ENCODE measurements at places on chromosomes 12 and 14.

- DNase-seq, result no peak
Measured at GRCh38 chr14:89588840-89589296, 171.8 kb upstream of the FOXN3 start.

DNA sequence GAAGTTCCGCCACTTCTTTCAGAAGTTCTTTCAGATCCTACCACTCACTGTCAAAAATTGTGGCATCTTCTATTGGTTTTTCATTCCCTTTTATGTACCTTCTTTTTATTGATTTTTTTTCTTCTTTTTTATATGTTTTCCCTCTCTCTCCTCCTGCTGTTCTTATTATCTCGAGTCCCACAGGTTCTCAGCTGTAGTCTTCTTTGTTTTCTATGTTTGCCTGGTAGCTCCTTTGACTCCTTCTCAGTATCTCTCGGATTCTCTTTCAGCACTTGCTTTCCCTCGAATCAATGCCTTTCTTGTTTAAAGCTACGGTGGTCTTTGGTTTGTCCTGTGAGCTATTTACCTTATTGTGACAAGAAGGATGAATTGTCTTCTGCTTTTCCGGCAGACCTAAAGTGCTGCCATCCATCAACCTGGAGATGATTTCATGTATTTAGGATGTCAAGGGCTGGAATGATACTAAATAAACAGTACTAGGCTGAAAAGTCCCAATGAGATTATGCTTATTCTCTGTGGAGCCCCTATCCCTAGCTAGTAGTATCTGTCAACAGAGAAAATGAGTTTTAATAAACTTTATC lies 541.7 kb downstream of the NOVA1 start:
- DNase-seq, result no peak

DNA sequence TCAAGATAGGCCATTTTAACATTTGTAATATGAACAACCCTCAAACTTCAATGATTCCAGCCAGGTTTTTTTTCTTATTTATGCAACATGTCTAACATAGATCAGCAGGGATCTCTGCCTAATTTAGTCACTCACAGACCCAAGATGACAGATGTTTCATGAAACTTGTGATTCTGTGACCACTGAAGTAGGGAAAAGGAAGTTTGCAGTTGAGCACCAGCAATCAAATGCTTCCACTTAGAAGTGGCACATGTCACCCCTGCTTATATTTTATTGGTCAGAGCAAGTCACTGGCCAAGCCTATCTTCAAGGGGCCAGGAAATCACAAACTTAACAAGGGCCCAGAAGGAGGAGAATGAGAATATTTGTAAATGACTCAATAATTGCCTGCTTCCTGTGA lies 150.6 kb downstream of the BCAT1 start:
- no peak for DNase-seq

DNA sequence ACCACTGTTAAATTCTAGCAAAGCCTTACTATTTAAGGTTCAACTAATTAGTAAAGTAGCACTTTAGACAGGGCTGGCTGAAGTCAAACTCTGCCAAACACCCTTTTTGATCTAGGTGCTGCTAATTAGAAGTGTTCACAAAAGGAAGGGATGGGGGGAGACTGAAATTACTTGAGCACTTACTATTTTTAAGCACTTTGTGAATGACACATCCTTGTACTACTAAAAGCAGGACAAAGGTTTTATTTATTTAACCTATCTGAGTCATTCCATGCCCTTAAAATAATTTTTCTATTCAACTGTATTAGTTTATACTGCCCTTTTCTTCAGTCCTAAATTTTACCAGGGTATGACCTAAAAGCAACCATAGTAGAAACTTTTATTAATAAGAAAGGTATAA lies 20.1 kb downstream of the MBIP start:
- no peak for DNase-seq

DNA sequence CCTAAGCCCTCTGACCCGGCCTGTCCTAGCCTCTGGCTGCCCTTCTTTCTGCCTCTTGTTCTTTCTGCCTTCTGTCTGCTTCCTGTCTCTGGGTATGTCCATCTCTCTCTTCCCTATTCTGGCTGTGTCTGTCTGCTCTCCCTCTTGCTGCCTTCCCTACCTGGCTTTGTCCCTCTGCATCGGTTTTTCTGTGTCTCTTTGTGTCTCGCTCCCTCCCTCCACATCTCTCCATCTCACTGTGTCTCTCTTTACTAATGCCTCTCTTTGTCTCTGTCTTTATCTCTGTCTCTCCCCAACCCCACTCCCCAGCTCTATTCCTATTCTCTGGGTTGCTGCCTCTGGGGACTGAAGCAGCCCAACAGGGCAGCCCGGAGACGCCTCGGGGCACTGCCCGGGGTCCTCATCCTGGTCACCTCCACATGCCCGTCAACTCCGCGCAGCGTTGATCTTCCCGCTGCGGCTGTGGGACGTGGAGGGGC lies 10.1 kb downstream of the SHMT2 start:
- DNase-seq, result no peak

GRCh38 chr12:51773145-51773869 lies 75.2 kb downstream of the FIGNL2 start:
- DNase-seq, result no peak

- DNase-seq, result no peak
Measured at GRCh38 chr14:61876362-61877034, 114.3 kb downstream of the SNAPC1 start.

DNA sequence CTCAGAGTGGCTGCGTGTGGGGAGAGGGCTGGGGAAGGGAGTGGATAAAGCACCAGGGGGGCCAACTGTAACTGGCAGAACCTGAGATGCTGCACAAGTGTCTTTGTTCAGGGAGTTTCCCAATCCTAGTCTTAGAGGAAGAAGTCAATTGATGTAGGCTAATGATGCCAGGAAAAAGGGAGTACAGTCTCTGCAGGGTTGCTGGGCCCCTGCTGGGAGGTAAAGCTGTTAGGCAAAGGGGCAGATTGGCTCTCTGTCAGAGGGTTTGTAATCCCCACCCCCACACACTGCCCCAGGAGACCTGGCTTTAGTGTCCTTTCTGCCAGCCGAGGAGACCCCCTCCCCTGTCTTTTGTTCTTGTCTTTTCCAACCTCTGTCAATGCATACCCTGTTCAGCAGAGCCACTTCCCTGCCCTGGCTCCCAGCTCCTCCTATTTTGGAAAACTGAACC lies 178.4 kb downstream of the KCNA5 start:
- DNase-seq, result no peak

GRCh38 chr14:69014829-69015259 lies 35.7 kb upstream of the ACTN1 start:
- DNase-seq, result no peak

- no peak for DNase-seq
Measured at GRCh38 chr12:42119085-42119633, 25.5 kb downstream of the GXYLT1 start.

DNA sequence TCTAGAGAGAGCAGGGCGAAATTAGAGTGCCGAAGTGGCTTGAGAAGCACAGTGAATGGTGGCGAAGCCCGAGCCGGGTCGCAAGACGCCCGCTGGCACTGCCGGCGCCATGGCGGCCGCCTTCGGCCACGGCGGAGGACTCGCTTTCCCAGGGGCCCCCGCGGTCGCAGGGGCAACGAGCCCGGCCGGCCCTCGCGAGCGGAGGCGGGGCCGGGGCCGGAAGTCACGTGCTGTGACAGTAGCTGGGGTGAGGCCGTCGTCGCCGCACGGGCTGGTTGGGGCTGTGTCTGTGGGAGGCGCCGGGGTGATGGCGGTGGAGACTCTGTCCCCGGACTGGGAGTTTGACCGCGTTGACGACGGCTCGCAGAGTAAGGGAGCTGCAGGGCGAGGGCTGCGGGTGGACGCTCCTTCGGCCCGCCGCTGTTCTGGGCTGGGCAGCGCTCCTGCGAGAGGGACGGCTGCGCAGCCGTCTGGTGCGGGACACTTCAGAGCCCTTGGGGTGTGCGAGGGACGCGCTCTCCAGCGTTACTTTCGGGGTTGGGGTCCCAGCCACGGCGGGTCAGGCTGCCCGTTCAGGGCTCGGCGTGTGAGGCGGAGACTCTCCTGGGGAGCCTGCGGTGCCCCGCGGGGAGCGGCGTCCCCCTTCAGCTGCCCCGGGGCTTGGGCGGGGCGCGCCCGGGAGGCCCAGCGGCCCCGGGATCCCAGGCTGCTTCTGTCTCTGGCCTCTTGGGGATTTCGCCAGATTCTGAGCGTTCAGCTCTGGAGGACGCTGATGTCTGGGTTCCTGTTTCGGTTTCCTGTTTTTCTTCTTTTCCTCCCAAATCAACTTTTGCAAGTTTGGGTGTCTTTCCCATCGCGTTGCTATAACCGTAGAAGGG lies at the start of gene WASHC4:
Gene WASHC4 (plus strand): TSS at position 238 of the 878 bp plus-strand sequence. CDS start 70 bp downstream, at position 308.
- DNase-seq, result peak; percentile 93

- no peak for DNase-seq
Measured at GRCh38 chr12:73226593-73226992, 954.4 kb downstream of the TRHDE start.

DNA sequence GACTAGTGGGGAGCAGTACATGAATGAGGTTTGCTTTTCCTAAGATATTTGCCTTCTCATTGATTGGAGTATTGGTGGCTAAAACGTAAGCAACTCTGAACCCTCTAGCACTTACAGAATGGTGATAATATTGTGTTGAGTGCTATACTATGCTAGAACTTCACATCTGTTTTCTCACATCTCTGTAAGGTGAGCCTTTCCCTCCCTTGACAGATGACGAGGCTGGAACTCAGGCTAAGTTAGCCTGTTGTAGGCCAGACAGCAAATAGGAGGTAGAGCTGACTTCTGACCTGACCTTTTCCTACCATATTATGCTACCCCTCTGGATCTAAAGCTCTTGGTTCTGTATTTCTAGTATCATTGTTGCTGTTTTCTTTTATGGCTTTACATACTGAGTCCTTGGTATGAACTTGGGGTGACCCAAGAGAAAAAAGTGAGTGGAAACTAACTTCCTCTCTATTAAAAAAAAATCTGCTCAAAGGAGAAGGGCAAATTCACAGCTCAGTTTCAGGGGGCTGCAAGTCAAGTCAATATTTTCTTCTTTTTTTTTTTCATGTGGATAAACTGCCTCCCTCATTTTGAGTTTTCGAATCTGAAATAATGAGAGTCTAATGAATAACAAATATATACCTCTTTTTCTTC lies 85.9 kb downstream of the CRADD start:
- no peak for DNase-seq

DNA sequence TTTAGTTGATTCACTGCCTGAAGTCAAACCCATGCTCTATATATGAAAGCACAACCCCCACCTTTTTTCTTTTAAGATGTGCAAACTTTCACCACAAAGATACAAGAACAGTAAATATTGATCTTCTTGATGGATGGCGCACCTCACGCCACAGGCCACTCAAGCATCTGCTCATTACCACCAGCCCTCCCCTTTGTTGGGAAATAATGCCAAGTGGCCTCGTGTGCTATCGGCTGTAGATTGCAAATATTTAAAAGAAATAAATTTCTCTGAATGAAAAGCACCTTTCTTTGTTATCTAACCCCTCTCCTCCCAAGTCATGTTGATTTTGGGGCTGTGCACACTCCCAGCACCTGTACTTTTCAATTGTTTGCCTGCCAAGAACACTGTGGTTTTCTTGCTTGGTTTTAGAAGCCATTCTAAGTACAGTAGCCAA lies 122.7 kb downstream of the C12orf42 start:
- DNase-seq, result no peak

- no peak for DNase-seq
Measured at GRCh38 chr12:66571361-66571915, 107.4 kb downstream of the GRIP1 start.

GRCh38 chr12:92357584-92358261 lies 212.1 kb upstream of the BTG1 start:
- no peak for DNase-seq

GRCh38 chr12:23113781-23114180 lies 488.8 kb downstream of the ETNK1 start:
- no peak for DNase-seq

- no peak for DNase-seq
Measured at GRCh38 chr12:108349278-108349688, 10.2 kb upstream of the CMKLR1 start.

- no peak for DNase-seq
Measured at GRCh38 chr12:124310785-124311184, 15.9 kb downstream of the RFLNA start.

GRCh38 chr12:5817246-5817645 lies 127.8 kb downstream of the ANO2 start:
- DNase-seq, result no peak

- no peak for DNase-seq
Measured at GRCh38 chr14:45084946-45085346, 1.0 kb downstream of the PRPF39 start.

DNA sequence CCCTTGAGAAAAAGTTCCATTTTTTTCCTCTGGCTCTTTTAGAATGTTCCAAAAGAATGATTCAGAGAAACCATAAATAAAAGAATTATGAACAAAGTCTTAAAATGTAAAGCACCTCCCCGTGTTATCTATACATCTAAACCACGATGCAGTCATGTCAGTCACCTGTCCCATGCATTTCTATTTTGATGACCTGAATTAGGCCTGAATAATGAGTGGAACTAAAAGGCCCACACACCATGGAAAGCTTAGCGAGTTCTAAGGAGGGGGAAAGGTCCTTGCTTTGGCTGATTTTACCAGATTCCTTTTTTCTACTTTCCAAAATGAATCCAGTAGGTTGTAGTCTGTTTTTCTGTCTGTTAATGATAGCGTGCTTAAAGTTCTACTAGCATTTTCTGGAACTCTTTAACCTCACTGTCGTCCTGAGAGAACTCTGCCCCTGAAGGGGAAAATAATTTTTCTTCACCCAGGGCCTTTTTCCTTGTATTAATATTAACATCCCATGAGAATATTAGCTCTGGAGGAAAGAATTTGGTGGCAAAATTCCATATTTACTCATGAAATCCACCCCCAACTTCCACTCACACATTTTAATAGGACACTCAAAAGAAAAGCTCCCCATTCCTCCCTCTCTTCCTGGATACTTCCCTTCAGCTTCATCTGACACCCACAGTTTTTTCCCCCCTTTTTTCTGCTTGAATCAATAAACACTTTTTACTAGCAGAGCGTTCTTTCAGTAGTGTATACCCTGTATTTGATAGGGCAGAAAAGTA lies 266.3 kb upstream of the DIO2 start:
- no peak for DNase-seq

DNA sequence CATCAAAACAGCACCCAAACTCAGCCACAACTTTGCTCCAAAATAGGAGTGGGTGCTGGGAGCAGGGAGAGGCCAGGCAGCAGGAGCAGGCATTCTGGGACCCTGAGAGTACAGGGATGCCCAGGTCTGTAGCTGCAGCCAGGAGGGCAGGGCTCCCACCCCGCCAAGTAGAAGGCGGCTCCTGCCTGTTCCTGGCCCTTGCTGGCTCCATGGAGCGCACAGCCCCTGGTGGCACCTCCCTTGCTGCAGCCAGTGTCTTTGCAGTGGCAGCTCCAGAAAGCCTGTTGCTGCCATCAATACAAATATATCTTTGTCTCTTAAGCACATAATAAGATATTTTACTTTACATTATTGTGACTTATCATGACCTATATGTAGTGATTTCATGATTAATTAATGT lies 1096.5 kb downstream of the FSCB start:
- no peak for DNase-seq

DNA sequence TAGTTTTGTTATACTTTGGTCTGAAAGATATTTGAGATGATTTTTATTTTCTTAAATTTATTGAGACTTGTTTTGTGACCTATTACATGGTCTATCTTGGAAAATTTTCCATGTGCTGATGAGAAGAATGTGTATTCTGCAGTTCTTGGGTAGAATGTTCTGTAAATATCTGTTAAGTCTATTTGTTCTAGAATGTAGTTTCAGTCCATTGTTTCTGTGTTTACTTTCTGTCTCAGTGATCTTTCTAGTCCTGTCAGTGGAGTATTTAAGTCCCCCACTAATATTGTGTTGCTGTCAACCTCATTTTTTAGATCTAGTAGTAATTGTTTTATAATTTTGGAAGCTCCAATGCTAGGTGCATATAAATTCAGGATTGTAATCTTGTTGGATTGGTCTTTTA lies 30.4 kb upstream of the SCAF11 start:
- DNase-seq, result no peak

All from stimulated activated naive CD4-positive, alpha-beta T cell treated with Interleukin-2 at 50 U/mL for 16 hours (primary cell).